ENCODE measurements at places on chromosomes 5 and 9.

DNA sequence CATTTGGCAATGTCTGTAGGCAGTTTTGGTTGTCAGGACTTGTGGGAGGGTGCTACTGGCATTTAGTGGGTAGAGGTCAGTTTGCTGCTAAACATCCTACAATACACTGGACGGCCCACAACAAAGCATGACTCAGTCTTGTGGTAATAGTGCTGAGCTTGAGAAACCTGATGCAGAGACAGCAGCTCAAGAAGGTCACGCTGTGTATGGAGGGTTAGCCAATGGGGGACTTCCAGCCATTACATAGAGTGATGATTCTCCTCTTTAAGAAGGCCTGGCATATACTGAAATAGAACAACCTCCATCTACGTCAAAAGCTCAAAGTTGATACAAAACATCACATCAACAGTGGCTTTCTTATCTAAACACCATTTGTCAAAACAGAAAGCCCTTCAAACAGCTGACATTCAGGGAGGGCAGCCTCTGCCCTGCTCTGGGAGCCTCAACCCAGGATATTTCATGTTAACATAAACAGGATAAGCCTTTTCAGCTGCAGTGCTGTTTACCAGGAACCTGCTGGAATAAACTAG is 143.0 kb downstream of the GPBP1 start:
- DNase-seq = no peak

- no peak for DNase-seq
Measured at GRCh38 chr9:18800579-18800978, 232.4 kb downstream of the SAXO1 start.

- DNase-seq = no peak
Measured at GRCh38 chr5:36158144-36158543, 6.2 kb downstream of the SKP2 start.

- DNase-seq = no peak
Measured at GRCh38 chr5:52015760-52016159, 632.5 kb downstream of the ISL1 start.

DNA sequence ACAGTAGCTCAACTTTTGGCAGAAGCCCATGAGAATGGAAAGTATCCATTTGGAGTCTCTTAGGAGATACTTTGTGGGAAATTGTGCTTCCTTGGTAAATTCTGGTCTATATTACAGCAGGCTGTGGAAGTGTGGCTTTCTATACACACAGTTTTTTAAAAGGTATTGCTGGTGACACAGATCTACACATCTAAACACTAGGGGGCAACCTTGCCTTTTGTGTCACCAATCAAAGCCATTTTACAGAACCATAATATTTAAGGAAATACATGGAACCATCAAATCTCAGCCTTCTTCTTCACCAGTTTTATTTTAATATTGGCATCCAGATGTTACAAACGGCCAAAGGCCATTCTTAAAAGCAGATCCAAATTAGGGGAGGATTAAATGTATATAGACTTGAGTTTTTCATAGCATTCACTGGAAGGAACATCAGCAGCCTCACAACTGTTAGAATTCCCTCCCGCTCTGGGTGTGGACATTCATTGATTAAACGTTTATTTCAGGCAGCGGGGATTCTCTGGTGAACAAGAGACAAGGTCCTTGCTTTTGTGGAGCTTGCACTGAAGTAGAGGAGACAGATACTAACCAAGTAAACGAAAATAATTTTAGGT is 132.4 kb upstream of the EPB41L4A start:
- no peak for DNase-seq

DNA sequence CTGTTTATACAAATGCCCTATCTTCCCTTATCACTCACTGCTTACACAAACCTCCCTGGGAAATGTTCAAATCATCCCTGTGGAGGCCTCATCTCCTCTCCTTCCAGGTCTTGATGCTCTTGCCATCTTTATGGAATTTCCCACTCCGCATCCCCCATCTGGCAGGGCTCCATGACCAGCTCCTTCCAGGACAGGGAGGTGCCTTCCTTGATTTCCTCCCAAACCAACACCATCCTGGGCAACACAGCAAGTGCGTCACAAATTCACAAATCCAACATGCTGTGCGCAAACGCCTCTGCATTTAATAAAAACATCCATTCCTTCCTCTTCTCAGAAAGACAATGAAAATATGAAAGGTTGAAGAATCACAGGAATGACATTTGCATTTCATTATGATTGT is 51.7 kb downstream of the EPB41L4A start:
- no peak for DNase-seq

DNA sequence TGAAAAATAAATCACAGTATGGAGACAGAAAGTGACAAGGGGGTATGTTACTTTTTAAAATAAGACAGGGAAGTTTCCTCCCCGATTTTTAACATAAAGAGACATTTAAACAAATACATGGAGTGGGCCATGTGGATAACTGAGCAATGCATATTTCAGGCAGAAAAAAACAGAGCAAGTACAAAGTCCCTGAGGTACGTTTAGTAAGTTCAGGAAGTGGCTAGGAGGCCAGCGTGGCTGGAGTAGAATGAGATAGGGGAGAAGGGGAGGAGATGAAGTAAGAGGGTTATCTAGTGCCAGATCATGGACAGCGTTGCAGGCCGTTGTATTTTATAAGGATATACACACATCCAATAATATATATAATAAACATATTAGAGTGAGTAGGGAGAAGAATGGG is 84.2 kb upstream of the ELL2 start:
- DNase-seq = no peak

GRCh38 chr9:135969064-135969683 is 8.0 kb upstream of the UBAC1 start:
- no peak for DNase-seq

- DNase-seq = no peak
Measured at GRCh38 chr9:14987858-14988257, 77.6 kb upstream of the FREM1 start.

GRCh38 chr5:160837211-160837610 is 14.8 kb downstream of the ATP10B start:
- no peak for DNase-seq

DNA sequence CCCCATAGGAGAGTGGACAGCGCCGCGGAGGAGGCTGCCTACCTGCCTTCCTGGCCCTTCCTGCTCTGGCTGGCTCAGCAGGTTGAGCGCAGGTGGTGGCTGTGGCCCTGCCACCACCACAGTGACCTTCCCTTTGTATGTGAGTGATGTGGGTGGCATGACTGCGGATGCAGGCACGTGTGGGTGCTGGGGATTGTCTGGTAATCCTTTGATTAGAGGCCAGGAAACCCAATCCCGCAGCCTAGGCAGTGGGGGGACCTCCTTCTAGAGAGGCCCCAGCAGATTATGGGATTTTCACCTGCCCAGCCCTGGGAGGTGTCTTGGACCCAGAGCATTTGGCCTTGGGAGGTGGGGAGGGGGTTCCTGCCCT is 16.5 kb downstream of the RXRA start:
- no peak for DNase-seq

DNA sequence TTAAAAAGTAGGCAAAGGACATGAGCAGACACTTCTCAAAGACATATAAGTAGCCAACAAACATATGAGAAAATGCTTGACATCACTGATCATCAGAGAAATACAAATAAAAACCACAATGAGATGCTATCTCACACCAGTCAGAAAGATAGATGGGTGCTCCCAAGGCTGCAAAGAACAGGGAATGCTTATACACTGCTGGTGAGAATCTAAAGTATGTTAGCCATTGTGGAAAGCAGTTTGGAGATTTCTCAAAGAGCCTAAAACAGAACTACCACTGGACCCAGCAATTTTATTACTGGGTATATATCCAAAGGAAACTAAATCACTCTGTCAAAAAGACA is 154.2 kb downstream of the NDUFS4 start:
- no peak for DNase-seq

GRCh38 chr5:42495914-42496313 is 72.7 kb downstream of the GHR start:
- no peak for DNase-seq

GRCh38 chr5:31130676-31131075 is 62.8 kb upstream of the CDH6 start:
- no peak for DNase-seq

DNA sequence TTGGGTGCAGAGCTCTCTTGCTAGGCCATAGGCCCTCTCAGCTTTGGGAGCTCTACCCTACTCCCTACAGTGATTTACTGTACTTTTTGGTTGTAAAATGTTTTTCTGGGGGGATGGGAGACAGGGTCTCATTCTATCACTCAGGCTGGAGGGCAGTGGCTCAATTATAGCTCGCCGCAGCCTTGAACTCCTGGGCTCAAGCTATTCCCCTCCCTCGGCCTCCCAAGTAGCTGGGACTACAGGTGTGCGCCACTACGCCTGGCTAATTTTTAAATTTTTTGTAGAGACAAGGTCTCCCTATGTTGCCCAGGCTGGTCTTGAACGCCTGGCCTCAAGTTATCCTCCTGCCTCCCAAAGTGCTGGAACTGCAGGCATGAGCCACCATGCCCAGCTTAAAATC is 21.7 kb upstream of the RNF130 start:
- DNase-seq = no peak

DNA sequence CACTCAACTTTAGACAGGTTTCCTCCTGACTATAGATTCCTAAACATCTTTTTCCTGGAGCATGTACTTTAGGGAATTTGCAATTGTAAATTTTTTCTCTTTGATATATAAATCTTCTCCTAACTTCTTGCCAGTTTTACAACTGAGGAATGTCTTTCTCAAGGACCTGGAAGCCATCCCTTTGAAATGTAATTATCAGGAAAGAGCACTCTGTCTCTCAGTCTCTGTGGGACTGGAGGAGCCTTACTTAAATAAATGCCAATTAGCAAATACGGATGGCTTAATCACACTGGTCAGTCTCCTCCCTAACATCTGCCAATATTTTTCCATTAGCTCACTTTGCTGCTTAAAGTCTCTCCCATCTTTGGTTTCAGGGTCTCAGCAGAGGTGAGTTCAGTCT is 344.3 kb upstream of the ARRDC3 start:
- no peak for DNase-seq

GRCh38 chr9:123954518-123955280 is 24.8 kb upstream of the DENND1A start:
- DNase-seq = no peak

DNA sequence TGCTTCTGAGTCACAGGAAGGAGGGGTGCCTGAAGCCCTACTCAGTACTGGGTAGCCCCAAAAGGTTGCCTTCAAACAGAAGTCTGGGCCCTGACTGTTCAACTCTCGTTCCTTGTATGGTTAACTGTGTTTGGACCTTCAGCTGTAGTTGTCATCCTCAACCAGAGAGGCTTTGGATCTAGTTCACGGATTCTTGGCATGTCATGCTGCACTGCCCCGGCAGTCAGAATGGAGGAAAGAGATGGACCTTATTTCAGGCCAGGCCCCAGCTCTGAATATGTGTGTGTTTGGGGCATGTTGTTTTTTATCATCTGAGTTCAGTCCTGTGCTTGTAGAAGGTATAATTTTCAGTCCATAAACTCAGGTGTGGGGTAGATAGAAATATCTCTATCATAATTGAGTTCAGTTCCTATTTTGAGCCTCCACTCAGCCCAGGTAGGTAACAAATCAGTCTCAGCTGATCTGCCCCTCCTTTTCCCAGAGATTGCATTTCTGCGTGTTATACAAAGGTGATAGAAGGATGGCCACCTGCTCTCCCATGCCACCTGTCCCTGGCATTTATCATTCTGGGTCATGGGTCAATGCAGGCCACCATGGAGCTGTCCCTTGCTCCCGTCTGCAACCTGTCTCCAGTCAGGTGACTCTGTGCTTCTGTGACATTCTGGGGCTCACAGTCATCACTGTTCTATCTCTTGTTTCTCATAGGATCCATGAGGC is 127.5 kb upstream of the CPEB4 start:
- no peak for DNase-seq

GRCh38 chr5:178331491-178331996 is 98.9 kb upstream of the PHYKPL start:
- no peak for DNase-seq

DNA sequence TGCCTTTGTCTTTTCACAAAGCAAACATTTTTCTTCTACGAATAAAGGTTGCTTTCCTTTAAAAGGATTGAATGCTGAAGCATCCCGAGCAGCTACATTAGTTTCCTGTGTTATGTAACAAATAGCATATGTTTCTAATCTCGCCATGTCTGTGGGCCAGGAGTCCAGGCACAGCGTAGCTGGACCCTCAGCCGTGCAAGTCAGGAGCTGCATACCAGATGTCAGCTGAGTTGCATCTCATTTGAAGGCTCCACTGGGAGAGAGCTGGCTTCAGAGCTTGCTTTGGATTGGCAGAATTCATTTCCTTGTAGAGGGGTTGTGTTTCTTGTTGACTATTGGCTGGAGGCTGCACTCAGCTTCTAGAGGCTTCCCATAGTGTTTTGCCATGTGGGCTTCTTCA is 16.0 kb upstream of the GOLPH3 start:
- DNase-seq = no peak

DNA sequence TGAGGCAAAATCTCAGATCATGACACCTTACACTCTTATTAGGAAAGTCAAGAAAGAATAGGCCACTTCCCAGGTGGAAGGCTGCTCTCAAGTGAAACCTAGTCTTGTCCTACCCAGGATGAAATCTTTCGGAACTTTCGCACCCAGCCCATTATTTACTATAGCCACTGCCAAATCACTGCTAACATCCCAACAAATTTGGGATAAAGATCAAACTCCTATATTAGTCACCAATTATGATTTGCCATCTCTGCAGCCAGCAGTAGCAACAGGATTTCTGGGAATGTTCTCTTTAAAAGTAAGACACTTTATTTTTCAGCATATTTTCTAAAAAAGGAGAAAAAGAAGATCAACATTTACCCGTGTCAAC is 224.6 kb downstream of the GAS1 start:
- DNase-seq = no peak

DNA sequence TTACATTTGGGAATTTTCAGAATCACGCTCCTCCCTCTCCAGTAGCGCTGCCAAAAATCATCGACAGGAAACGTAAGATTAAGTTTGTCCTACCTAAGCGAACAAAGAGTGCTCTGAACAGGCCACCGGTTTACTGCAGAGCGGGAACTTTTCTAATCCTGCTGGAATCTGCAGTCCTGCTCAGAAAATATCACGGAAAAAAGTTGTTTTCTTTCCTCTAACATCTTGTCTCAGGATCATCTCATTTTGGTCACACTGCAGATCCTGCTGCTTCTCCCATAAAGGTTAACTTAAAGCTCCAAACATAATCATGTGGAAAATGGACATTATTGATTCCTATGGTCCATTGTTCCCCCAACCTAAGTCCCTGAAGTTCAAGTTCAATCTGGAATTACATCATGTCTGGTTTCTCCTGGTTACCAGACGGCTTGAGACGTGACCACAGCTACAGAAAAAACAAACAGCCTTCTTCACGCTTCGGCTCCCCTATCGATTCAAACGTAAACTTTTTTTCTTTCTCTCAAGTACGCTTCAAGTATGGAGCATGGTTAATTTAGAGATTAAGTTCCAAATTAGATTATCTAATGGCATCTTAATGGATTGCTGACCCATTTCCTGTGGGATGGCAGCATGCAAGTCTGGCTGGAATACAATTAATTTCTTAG is 217.6 kb downstream of the NFIB start:
- DNase-seq = no peak

GRCh38 chr5:151569132-151570046 is 21.7 kb downstream of the FAT2 start:
- DNase-seq = no peak

DNA sequence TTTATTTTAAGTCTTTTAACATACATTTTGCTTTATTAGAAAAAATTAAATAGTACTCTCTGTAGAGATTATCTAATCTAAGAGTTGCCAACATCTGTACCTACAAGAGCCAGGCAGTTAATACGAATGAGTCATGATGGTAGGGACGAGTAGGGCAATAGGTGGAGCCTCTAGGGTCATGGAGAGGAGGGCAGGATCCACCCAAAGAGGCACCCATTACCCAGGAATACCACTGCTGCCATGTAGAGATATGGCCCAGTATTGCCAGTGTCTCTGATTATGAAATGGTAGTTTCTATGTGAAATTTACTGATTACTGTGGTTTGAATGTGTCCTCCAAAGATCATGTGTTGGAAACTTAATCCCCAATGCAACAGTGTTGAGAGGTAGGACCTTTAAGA is 170.4 kb downstream of the PIK3R1 start:
- no peak for DNase-seq

Measured in GM12892 (cell line).